H1 (cell line): ENCODE measurements at places on chromosomes 16 and 17. TPM values are rescaled to one million over a fixed set of nuclear protein-coding genes. Genes with fewer than 3 reads are reported as not detected.

GRCh38 chr17:29018788-29019474, 13.1 kb upstream of the SEZ6 start:
- DNase-seq: no peak
- H3K4me3 ChIP-seq: no peak overlapping the region
- no peaks in the 10 kb centered on the region for H3K27me3 ChIP-seq
- H3K4me1 ChIP-seq: peaks cover 28% of the 10 kb centered on the region
- H3K27ac ChIP-seq: no peak overlapping the region

- H3K27ac ChIP-seq: no peak overlapping the region
- no peak overlapping the region for H3K4me3 ChIP-seq
- no peaks in the 10 kb centered on the region for H3K27me3 ChIP-seq
These were observed 6.3 kb downstream of the ARL2BP start for GRCh38 chr16:57251352-57251751.

- H3K4me3 ChIP-seq: no peak overlapping the region
- H3K27me3 ChIP-seq: no peaks in the 10 kb centered on the region
- no peak overlapping the region for H3K27ac ChIP-seq
These were observed 23.6 kb downstream of the SEZ6 start for GRCh38 chr17:28982131-28982793.

- H3K36me3 ChIP-seq: no peaks in the 10 kb centered on the region
- no peak for DNase-seq
- H3K4me3 ChIP-seq: no peak overlapping the region
These were observed 155.9 kb upstream of the IRX5 start for GRCh38 chr16:54774768-54775167.

- no peak overlapping the region for H3K27ac ChIP-seq
- no peak overlapping the region for H3K4me3 ChIP-seq
- no peak for DNase-seq
- H3K4me1 ChIP-seq: peaks cover 12% of the 10 kb centered on the region
- H3K27me3 ChIP-seq: no peaks in the 10 kb centered on the region
These were observed 52.6 kb downstream of the MAP2K6 start for GRCh38 chr17:69466905-69467667.

The NPIPB8 gene
- not detected in 2 replicates for total RNA-seq

- no peak for DNase-seq
- no peak overlapping the region for H3K27ac ChIP-seq
- peaks cover 14% of the 10 kb centered on the region for H3K36me3 ChIP-seq
- no peak overlapping the region for H3K4me3 ChIP-seq
- no peaks in the 10 kb centered on the region for H3K27me3 ChIP-seq
These were observed 4.3 kb upstream of the PSMC3IP start for GRCh38 chr17:42581744-42582270.

DNA sequence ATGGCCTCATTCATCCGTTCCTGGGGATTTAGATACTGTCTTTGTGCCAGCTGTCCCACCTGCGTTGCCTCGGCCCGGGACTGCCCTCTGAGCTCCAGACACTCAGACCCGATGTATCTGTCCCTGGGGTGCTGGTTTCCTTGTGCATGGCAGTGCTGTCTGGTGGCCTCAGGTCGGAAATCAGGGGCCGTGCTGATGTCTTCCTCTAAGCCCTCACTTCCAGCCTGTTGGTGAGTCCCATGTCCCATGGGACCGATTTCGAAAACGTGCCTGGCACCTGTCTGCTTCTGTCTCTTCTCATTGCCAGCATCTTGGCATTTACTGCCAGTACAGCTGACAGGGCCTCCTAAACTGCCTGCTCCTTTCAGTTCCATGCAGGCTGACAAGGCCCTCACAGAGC, 22.1 kb downstream of the NT5M start:
- no peak overlapping the region for H3K27ac ChIP-seq
- no peak for DNase-seq
- H3K27me3 ChIP-seq: no peaks in the 10 kb centered on the region
- no peak overlapping the region for H3K4me3 ChIP-seq

- H3K36me3 ChIP-seq: no peaks in the 10 kb centered on the region
- no peak overlapping the region for H3K4me3 ChIP-seq
- no peaks in the 10 kb centered on the region for H3K27me3 ChIP-seq
- DNase-seq: no peak
- H3K4me1 ChIP-seq: no peaks in the 10 kb centered on the region; the same call in 1 of the 2 replicates
These were observed 265.5 kb downstream of the PARN start for GRCh38 chr16:14364386-14365199.

- no peak for DNase-seq
- H3K4me1 ChIP-seq: no peaks in the 10 kb centered on the region
- H3K4me3 ChIP-seq: no peak overlapping the region
- H3K27ac ChIP-seq: no peak overlapping the region
These were observed 77.7 kb upstream of the KCNJ16 start for GRCh38 chr17:69997332-69997731.

The PERCC1 gene
- total RNA-seq: not detected in 2 replicates

- H3K27ac ChIP-seq: no peak overlapping the region
- H3K36me3 ChIP-seq: peaks cover 43% of the 10 kb centered on the region
- no peak for DNase-seq
- H3K4me1 ChIP-seq: peaks cover 2% of the 10 kb centered on the region; the same call in 1 of the 2 replicates
These were observed 4.1 kb downstream of the NEURL4 start for GRCh38 chr17:7325031-7325528.

The CCL7 gene
- not detected in 2 replicates for total RNA-seq

GRCh38 chr17:17523731-17524490, 27.7 kb upstream of the RASD1 start:
- H3K27ac ChIP-seq: no peak overlapping the region
- no peak overlapping the region for H3K4me3 ChIP-seq
- H3K27me3 ChIP-seq: no peaks in the 10 kb centered on the region

DNA sequence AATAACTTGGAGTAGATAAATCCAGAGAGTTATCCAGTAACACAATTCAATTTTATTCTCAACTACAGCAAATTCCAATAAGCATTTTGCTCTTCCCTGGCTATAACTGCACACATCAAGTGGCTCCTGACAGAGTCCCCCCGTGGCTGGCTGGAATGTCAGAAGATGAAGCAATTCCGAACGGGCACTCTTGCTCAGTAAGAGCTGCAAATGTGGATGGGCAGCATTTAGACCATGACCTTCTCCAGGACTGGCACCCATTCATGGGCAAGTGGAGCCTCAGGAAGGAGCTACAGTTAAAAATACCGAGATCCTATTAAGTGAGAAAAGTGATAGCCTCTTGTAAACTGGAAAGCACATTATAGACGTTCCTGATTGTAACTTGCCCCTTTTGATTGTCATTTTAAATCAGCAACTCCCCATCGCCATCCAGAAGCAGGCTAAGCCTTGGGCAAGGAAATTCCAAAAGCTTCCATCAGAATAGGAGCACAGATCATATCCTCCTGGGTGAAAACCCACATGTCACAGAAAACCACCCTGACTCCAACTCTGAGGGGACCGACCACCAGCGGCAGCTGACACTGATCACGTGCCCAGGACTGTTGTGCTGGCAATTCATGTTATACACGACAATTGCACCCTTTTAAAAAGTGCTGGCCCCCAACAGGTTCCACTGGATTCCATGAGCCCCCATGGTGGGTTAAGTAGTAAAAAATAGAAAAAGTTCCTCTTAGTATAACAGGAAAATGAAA, 7.1 kb downstream of the UBE2O start:
- H3K27ac ChIP-seq: peak overlapping the region; percentile 16
- no peak overlapping the region for H3K4me3 ChIP-seq
- H3K27me3 ChIP-seq: no peaks in the 10 kb centered on the region
- peaks cover 34% of the 10 kb centered on the region for H3K4me1 ChIP-seq
- no peak for DNase-seq

- no peaks in the 10 kb centered on the region for H3K27me3 ChIP-seq
- H3K4me3 ChIP-seq: no peak overlapping the region
- no peak overlapping the region for H3K27ac ChIP-seq
- H3K36me3 ChIP-seq: no peaks in the 10 kb centered on the region
These were observed 87.2 kb downstream of the KSR1 start for GRCh38 chr17:27543464-27543856.

DNA sequence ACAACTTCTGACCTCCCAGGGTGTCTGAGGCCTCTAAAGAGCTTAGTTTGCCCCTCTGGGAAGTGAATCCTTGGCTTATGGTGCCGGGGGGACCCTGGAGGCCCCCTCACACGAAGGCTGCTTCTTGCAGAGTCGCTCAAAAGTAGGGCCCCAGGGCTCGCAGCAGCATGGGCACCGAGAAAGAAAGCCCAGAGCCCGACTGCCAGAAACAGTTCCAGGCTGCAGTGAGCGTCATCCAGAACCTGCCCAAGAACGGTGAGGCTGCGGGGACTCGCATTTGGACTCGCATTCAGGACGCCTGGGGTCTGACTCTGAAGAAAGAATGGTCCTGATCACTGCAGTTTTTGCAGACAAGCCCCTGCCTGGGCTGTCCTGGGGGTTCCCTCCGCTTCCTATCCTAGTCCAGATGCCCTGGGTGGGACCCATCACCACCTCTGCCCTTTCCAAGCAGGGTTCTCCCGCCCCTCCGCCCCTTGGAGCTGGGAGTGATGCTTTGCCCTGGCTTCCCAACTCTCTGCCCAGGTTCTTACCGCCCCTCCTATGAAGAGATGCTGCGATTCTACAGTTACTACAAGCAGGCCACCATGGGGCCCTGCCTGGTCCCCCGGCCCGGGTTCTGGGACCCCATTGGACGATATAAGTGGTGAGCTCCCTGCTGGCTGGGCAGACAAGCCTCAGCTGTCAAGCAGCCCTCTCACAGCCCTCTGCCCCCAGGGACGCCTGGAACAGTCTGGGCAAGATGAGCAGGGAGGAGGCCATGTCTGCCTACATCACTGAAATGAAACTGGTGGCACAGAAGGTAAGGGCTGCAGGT, 698 bp downstream of the ACBD4 start:
- peak overlapping the region; percentile 26 for H3K4me3 ChIP-seq
- no peaks in the 10 kb centered on the region for H3K27me3 ChIP-seq
- peaks cover 5% of the 10 kb centered on the region; the same call in 1 of the 2 replicates for H3K4me1 ChIP-seq

DNA sequence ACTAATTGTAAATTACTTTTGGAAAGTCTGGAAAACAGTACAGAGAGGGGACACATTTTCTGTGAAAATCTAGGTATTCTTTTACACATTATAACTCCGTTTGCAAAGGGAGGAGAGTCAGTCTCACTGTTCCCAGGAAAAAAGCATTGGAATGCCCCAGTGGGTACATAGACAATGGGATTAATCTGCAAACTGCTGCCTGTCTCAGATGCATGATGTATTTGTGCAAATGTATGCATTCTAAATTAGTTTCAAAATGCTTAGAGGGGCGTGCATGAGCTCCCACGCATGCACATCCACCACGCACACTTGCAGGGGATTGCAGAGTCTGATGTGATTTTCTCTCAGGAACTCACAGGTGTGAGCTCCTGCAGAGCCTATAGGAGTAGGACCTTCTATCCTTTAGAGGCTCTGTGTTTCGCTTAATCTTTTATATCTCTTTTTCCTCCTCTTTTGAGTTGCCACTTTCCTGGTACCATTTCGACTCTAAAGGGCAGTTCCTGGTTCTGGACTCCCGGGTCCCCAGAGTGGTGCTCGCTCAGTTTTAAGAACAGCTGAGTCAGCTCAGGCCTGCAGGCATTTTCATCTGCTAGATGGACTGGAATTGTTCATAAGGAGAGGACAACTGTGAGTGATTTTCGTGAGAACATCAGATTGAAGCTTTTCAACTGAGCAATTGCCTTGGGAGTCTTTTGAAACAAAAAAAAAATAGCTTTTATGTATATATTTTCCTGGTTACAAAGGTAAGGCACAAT, 1.1 kb downstream of the BCO1 start:
- no peaks in the 10 kb centered on the region for H3K36me3 ChIP-seq
- H3K27ac ChIP-seq: no peak overlapping the region
- H3K27me3 ChIP-seq: no peaks in the 10 kb centered on the region
- DNase-seq: no peak
- no peak overlapping the region for H3K4me3 ChIP-seq

- H3K27me3 ChIP-seq: no peaks in the 10 kb centered on the region
- H3K27ac ChIP-seq: no peak overlapping the region
These were observed 72.2 kb downstream of the MAF start for GRCh38 chr16:79528338-79528737.

DNA sequence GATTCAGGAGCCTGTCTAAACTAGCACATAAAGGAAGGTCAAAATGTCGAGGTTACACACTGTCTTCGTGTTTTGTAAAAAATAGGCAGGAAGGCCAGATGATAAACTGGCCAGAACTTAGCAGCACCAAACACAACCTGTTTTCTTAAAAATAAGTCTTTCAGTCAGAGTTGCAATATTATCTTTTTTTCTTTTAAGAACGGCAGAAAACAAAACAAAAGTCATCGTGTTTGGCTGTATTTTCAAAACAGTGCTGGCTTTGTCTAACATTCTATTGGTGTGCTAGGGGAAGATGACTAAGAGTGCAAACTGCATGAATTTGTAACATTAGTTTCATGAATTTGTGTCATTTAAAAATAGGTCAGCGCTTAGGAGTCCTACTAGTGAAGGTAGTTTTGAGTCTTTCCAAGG, 5.3 kb downstream of the MAF start:
- H3K36me3 ChIP-seq: no peaks in the 10 kb centered on the region
- no peak overlapping the region for H3K4me3 ChIP-seq
- peaks cover 7% of the 10 kb centered on the region; the same call in 1 of the 2 replicates for H3K27me3 ChIP-seq
- no peak for DNase-seq
- H3K27ac ChIP-seq: no peak overlapping the region
- 0 out of 2 replicates have a peak, but pooled peaks cover 2% of the 10 kb centered on the region for H3K4me1 ChIP-seq

DNA sequence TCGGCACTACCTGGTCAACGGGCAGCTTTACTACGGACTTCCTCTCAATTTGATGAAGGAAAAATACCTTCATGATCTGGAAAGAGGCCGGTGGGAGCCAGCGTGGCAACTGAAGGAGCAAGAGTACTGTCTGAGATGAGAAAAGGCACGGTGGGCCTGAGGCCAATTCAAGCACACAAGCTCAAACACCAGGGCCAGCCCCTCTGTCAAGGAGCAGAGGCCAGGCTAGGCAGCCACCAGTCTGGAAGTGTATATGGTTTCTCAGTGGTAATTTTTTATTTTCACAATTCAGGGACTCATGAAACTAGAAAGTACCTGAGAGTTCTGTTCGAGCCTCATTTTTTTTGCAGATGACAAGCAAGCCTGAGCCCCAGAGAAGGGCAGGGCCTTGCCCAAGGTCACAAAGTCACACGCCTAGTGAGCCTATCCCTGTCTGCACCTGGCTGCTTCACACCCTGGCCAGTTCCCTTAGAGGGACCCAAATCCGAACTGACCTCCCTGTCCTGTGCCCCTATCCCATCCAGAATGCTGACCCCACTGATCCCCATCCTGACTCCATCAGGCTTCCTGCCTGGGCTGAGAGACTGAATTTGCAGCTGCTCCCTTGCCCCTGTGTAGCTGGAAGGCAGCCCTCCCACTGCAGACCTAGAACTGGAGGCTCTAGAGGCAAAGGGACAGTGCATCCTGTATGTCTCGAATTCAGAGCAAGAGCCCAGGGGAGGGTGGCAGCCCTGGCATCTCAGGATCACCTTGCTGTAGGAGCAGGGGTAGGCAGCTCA, 4.8 kb upstream of the TBX2 start:
- H3K27me3 ChIP-seq: peaks cover 74% of the 10 kb centered on the region
- H3K36me3 ChIP-seq: peaks cover 6% of the 10 kb centered on the region; the same call in 1 of the 2 replicates
- no peak for DNase-seq
- H3K4me1 ChIP-seq: peaks cover 24% of the 10 kb centered on the region

DNA sequence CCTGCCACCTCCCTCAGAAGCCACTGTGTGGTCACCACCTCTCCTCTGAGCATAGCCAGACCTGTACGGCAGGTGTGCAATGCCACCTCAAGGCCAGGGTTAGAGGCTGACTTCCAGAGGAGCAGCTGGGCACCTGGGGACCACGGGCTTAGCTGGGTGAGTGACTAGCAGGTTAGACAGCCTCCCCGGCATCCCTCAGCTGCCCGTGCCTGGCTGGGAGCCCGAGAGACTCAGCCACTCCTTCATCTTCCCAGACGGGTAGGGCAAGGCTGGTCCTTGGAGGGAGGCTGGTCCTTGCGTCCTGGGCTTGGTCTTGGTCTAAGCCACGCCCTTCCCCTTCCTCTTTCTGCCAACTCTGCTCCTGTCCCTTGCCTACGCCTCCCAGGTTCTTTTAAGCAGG, 7.8 kb downstream of the CRHR1 start:
- no peaks in the 10 kb centered on the region for H3K36me3 ChIP-seq
- no peak for DNase-seq
- peaks cover 4% of the 10 kb centered on the region for H3K4me1 ChIP-seq

The EPX gene
- total RNA-seq: not detected in 2 replicates

The CACNG5 gene
- 1.3 and 2.2 TPM in 2 replicates for total RNA-seq
